ENCODE measurements at places on chromosomes 2 and 18.

- no peak for DNase-seq
Observed at GRCh38 chr2:105954891-105955290, 210.2 kb downstream of the NCK2 start.

GRCh38 chr2:54523324-54523959 lies 67.3 kb downstream of the SPTBN1 start:
- no peak for DNase-seq

DNA sequence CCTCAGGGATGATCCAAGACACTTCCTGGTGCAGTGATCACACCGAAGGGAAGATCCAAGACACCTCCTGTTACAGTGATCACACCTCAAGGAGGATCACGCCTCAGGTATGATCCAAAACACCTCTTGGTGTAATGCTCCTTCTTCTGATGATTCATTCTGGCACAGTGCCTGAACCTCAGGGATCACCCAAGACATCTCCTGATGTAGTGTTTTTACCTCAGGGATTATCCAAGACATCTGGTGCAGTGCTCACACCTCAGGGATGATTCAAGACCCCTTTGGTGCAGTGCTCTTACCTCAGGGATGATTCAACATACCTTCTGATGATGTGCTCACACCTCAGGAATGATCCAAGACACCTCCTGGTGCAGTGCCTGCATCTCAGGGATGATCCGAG lies 124.4 kb downstream of the ASB1 start:
- DNase-seq, result no peak

DNA sequence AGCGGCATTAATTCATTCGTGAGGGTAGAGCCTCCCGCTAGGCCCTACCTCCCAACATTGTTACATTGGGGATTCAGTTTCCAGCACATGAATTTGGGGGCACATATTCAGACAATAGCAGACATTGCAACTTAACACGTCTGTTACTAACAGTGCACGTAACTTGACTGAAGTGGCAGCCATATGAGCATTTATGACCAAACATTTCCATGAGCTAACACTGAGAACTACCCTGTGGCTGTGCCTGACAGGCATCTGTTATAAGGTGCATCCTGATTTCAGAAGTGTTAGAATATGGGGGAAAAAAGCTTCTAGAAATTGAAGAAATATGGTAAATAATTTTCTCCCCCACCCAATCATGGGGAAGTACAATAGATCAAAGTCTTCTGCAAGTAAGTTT lies 24.5 kb downstream of the MALT1 start:
- no peak for DNase-seq

GRCh38 chr2:105629634-105630033 lies 115.1 kb upstream of the NCK2 start:
- no peak for DNase-seq
